IMR-90 (cell line): ENCODE measurements at places on chromosomes 2 and 18. TPM values are rescaled to one million over a fixed set of nuclear protein-coding genes. Genes with fewer than 3 reads are reported as not detected.

- no peak for DNase-seq
- H3K4me3 ChIP-seq: no peak overlapping the region
- H3K27me3 ChIP-seq: no peaks in the 10 kb centered on the region
- no peak overlapping the region for H3K27ac ChIP-seq
Observed at GRCh38 chr2:46548521-46549144, 69.3 kb downstream of the TMEM247 start.

- H3K4me1 ChIP-seq: peaks cover 4% of the 10 kb centered on the region; the same call in 1 of the 2 replicates
- no peak overlapping the region for H3K4me3 ChIP-seq
- DNase-seq: no peak
- H3K36me3 ChIP-seq: peaks cover 2% of the 10 kb centered on the region; the same call in 1 of the 2 replicates
- H3K27me3 ChIP-seq: no peaks in the 10 kb centered on the region
- no peak overlapping the region for H3K27ac ChIP-seq
Observed at GRCh38 chr2:134212746-134213145, 41.1 kb upstream of the MGAT5 start.

DNA sequence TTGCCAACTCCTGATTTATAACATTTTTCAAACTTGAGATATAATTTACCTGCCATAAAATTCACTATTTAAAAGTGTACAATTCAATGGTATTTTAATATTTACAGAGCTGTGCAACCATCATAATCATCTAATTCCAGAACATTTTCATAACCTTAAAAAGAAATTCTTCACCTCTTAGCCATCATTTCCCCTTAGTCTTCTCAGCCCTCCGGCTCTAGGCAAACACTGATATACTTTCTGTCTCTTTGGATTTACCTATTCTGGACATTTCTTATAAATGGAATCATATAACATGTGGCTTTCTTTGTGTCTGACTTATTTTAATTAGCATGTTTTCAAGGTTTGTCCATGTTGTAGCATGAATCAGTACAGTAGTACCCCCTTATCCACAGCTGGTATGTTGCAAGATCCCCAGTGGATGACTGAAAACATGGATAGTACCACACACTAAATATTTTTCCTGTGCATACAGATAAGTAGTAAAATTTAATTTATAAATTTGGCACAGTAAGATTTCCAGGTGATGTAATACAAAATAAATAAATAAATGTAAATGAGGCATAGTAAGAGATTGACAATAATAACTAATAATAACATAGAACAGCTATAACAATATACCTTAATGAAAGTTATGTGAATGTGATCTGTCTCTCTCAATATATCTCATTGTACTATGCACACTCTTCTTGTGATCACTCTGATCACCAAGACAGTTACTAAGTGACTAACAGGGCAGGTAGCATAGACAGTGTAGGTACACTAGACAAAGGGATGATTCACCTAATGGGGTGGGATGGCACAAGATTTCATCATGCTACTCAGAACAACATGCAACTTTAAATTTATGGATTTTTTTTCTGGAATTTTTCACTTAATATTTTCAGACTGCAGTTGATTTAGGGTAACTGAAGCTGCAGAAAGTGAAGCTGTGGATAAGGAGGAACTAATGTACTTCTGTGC lies 73.1 kb downstream of the RAB3GAP1 start:
- H3K27ac ChIP-seq: no peak overlapping the region; the same call in 1 of the 2 replicates
- H3K27me3 ChIP-seq: no peaks in the 10 kb centered on the region
- DNase-seq: peak; percentile 17
- peaks cover 12% of the 10 kb centered on the region for H3K36me3 ChIP-seq
- H3K4me3 ChIP-seq: no peak overlapping the region
- H3K4me1 ChIP-seq: peaks cover 2% of the 10 kb centered on the region; the same call in 1 of the 2 replicates

GRCh38 chr2:157441072-157441454 lies 2.8 kb downstream of the CYTIP start:
- no peaks in the 10 kb centered on the region for H3K4me1 ChIP-seq
- DNase-seq: no peak
- peaks cover 2% of the 10 kb centered on the region; the same call in 1 of the 2 replicates for H3K27me3 ChIP-seq
- no peak overlapping the region for H3K27ac ChIP-seq
- no peaks in the 10 kb centered on the region for H3K36me3 ChIP-seq

GRCh38 chr18:46481048-46481846 lies 175.8 kb downstream of the LOXHD1 start:
- no peak overlapping the region for H3K27ac ChIP-seq
- H3K36me3 ChIP-seq: no peaks in the 10 kb centered on the region
- no peaks in the 10 kb centered on the region for H3K4me1 ChIP-seq
- peak; percentile 52 for DNase-seq

- no peak for DNase-seq
- H3K4me3 ChIP-seq: no peak overlapping the region
- H3K27me3 ChIP-seq: no peaks in the 10 kb centered on the region
- H3K36me3 ChIP-seq: no peaks in the 10 kb centered on the region
Observed at GRCh38 chr2:99299580-99299979, 1.4 kb downstream of the LYG1 start.

DNA sequence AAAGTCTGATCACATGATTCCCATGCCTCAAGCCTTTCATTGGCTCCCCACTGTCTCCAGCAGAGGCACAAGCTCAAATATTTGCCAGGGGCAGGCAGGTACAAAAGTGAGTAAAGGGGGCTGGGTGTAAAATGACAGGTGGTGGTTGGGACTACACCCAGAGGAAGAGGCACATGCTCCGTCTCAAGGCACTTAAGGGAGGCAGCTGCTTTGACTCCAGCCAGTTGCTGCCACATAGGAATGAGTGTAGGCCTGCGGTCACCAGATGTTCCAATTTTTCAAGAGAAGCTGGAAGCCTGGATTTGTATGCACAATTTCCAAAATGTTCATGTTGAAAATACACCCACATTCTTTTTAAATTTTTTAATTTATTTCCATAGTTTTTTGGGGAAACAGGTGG lies 164.4 kb downstream of the UPP2 start:
- H3K36me3 ChIP-seq: no peaks in the 10 kb centered on the region
- no peaks in the 10 kb centered on the region for H3K27me3 ChIP-seq
- no peak overlapping the region for H3K4me3 ChIP-seq
- DNase-seq: no peak
- H3K4me1 ChIP-seq: no peaks in the 10 kb centered on the region

DNA sequence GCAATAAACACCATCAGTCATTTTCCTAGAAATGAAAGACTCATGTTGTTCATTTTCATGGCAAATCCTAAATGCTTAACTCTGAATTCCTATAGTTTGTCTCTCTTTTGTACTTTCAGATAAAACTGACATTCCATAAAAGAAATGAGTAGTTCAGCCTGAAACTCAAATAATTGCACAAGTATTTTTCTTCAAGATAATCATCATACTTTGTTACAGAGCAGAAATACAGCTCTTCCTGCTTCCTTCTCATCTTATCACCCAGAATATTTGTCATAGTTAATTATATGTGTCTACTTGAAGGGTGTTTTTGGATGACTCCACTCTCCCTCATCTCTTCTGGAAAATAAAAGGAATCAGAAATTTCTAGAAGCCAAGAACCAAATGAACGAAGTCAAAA lies 141.1 kb downstream of the HNMT start:
- no peak overlapping the region for H3K27ac ChIP-seq
- no peak for DNase-seq
- no peak overlapping the region for H3K4me3 ChIP-seq
- no peaks in the 10 kb centered on the region for H3K27me3 ChIP-seq

DNA sequence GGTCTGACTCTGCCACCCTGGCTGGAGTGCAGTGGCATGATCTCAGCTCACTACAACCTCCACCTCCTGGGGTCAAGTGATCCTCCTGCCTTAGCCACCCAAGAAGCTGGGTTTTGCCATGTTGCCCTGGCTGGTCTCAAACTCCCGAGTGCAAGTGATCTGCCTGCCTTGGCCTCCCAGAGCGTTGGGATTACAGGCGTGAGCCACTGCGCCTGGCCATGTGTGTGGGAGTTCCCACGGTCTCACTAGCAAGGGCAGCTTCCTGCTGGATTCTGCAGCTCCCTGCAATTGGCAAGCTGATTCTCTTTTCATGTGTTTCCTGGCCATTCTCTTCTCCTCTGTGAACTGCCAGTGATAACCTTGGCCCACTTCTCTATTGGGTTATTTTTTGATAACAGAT lies 84.0 kb downstream of the USP40 start:
- H3K36me3 ChIP-seq: peaks cover 32% of the 10 kb centered on the region
- peaks cover 8% of the 10 kb centered on the region for H3K4me1 ChIP-seq
- H3K27ac ChIP-seq: no peak overlapping the region
- no peaks in the 10 kb centered on the region for H3K27me3 ChIP-seq
- DNase-seq: no peak
- no peak overlapping the region for H3K4me3 ChIP-seq

DNA sequence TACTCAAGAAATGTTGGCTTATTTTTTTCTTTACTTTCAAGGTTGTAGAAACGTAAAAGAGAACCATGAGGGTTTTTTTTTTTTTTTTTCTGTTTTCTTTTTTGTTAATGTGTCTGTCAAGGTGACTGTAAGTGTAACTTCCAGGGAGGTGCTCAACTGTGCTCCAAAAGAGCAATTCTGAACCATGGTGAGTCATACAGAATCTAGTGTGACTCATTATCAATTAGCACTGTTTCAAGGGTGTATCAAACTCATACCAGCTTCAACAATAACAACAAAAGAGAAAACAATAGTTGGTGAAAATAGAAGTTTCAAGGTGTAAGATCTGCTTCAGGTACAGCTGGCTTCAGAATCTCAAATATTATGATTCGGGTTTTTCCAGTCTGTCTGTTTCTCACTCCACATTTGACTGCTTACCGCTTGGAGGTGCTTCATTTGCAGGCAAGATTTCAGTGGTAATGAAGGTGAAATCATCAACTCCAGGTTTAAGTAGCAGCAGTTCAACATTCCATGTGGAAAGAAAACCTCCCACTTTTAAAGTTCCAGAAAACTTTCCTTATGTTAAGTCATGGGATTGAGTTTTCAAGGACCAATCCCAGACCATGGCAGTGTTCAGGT lies 850.6 kb downstream of the CNTNAP5 start:
- H3K36me3 ChIP-seq: no peaks in the 10 kb centered on the region
- H3K4me3 ChIP-seq: no peak overlapping the region
- H3K27ac ChIP-seq: no peak overlapping the region

DNA sequence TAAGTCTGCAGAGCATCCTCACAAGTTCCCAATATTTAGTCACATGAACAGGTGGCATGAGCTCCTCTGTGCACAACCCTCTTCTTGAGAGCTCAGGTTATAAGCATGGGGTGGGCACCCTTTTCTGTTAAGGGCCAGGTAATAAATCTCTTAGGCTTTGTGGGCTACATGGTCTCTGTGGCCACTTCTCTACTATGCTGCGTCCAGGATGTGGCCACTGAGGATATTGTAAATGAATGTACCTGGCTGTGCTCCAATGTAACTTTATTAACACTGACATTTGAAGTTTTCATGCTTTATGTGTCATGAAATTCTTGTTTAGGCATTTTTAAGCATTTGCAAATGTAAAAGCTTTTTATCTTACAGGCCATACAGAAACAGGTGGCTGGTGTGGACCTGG lies 116.8 kb upstream of the ST6GAL2 start:
- H3K4me1 ChIP-seq: no peaks in the 10 kb centered on the region
- no peak for DNase-seq
- no peaks in the 10 kb centered on the region for H3K36me3 ChIP-seq
- no peak overlapping the region for H3K4me3 ChIP-seq

DNA sequence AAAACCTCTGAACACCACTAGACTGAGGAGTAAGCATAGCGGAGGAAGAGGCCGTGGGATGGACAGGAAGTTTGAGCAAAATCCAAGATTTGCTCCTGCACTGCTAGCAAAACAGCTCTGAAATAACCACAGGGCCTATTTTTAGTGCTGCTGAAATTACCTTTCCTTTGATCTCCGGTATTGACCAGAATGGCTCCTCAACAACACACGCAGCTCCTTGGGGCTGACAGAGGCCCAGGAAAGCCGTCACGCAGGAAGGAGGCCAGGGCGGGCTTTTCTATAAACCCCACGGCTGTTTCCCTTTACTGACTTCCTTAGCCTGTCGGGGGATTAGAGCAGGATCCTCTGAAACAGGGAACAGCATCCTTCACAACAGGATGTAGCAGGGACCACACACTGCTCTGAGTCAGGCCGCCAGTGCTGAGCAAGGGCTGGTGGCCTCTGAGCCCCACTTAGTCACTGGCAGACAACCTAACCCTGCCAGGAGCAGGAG lies 80.8 kb upstream of the LCLAT1 start:
- no peaks in the 10 kb centered on the region for H3K36me3 ChIP-seq
- no peaks in the 10 kb centered on the region for H3K27me3 ChIP-seq
- H3K4me1 ChIP-seq: peaks cover 37% of the 10 kb centered on the region
- no peak overlapping the region for H3K4me3 ChIP-seq

DES gene
- polyA plus RNA-seq: 4.0 and 4.9 TPM in 2 replicates

LHCGR gene
- 0.03 and 0.10 TPM in 2 replicates for polyA plus RNA-seq

ATAD2B gene
- 0.99 and 1.5 TPM in 2 replicates for polyA plus RNA-seq

RAPGEF4 gene
- polyA plus RNA-seq: 1.7 and 1.8 TPM in 2 replicates

ACMSD gene
- polyA plus RNA-seq: not detected in 2 replicates

UCN gene
- polyA plus RNA-seq: 0.22 and 0.30 TPM in 2 replicates
